ENCODE measurements at places on chromosomes 3 and 15.

DNA sequence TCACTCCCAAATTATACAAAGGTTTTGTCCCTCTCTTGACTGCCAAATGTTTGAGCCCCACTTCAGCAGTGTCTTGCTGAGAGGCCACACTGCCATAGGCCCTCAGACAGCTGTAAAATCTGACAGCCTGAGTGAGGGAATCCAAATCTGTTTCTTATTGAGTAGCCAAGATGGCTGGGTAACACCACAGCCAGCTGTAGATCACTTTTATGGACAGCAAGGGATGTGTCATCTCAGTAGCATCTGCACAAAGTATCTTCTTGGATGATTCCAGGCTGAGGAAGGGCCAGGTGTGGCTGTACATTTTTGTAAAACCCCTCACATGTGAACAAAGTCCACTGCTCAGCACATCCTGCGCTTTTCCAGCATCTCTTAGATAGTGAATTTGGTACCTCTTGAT lies 237.0 kb upstream of the LRTM1 start:
- DNase-seq: no peak

DNA sequence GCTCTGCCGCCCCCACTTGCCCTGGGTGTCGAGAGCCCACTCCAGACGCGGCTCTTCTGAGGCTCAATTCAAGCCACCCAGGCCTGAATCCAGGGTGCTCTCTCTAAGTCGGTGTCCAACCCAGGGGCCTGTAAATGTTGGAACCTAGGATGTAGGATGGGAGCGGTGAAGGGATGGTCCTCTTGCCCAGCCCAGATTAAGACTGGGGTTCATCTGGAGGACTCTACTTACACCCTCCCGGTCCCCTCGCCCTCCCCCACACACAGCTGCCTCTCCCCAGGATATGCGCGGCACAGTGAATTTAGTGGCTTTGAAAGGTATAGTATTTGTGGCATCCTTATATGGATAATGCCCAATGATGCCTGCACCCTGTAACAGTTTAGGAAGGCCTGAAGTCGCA lies 822 bp upstream of the FBN1 start:
- DNase-seq: no peak

GRCh38 chr3:101984356-101984755 lies 135.0 kb downstream of the NFKBIZ start:
- DNase-seq: no peak

DNA sequence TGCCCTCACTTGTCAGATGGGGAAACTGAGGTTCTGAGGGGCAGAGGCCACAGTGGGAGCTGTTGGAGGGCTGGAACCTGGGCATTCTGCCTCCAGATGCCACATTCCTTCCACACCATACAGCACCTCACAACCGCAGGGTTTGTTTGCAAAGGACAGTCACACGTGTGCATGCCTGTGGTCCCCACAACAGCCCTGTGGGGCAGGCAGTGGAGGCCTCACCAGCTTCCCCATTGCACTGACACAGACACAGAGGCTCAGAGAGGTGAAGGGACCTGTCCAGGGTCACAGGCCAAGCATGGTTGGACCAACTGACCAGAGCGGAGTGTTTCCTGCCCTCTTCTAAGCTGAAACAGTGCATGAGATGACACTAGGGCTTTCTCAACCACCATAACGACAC lies 75.2 kb upstream of the SEC13 start:
- no peak for DNase-seq

DNA sequence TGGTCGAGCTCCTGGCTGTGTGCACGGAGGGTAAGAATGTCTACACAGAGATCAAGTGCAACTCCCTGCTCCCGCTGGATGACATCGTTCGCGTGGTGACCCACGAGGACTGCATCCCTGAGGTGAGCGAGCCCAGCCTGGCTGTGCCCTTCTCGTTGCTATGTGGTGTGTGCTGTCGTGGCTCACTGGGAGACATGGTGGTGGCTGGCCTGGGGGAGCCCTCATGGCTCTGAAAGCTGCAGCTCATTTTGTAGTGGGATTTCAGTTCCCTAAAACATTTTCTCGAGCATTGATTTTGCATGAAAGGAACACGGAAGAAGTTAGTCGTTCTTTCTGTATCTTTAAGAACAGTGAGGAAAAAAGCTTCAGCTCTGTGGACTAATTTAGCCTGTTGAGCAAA lies 200.5 kb downstream of the ITPR1 start:
- DNase-seq: no peak

DNA sequence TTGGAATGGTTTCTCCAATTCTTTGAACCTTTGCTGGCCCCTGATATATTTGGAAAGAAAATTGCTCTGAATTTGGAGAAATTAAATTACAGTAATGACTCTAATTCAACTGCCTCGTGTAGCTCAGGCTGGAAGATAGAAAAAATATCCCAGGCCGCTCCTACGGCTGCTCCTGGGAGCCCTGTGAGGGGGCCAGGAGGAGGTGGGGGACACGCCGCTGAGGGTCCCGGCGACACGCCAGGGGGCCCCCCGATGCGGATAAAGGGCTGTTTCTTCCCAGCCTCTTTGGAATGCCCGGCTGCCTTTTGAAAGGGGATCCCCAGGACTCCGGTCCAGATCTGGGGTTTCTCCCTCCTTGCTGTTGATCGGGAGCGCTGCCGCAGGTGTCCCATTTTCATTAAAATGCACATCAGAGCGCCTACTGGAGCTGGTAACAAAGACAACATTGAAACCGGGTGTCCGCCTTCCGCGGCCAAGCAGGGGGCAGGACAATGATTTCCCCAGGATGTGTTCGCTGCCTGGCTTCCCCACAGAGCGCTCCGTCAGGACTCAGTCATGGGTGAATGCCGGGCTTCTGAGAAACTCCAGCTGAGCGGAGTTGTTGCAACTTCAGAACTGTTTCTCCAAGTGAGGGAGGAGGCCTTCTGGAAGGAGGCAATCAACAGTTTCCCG lies 200.1 kb upstream of the KBTBD8 start:
- DNase-seq: peak; percentile 31

DNA sequence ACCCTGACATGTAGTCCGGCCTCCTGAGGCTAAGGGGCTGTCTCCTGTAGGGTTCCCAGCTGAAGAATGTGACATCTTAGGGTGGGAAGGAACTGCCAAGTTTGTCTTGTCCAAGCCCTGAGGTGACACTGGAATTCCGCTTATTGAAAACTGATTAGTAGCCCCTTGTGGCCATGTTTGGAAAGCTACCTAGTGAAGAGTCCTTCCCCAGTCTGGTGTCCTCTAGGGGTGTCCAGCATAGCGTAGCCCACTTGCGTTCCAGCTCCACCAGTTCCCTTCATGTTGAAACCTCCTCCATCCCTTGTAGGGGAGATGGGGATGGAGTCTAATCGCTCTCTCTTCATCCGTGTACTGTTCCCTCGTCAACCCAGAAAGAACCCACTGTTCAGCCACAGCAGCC lies 79.5 kb downstream of the CHDH start:
- DNase-seq: no peak

- no peak for DNase-seq
Measured at GRCh38 chr15:85492406-85492805, 112.0 kb downstream of the AKAP13 start.

DNA sequence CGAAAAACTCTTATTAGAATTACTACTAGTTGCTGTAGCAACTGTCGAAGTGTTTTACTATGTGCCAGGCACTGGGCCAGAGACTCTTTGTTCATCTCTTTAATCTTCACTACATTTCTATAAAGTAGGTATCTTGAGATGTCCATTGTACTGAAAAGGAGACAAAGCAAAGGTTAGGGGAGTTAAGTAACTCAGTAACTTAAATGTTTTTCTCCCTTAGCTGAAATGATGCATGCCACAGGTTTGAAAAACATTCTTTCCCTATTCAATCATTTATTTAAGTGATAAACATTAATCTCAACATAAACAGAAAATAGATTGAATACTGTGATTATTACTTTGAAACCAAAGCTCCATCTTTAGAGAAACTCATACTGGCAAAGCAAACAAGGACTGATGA lies 776.2 kb downstream of the FHIT start:
- no peak for DNase-seq

DNA sequence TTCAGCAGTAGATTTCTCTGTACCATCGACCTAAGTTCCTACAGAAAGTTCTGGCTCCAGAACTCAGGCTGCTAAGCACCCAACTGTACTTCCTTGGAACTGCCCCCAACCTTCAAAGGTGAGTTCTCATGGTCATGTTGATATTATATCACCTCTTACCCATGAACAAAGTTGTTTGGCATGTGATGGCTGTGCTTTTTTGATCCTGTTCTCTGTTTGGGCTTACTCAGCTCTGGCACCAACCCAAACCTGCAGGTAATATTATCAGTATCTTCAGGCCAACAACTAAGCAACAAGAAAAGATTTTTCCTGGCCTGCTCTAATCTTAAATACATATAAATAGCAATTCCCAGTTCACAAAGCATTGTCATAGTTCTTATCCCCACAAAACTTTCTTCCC lies 318.7 kb upstream of the LMCD1 start:
- DNase-seq: no peak

GRCh38 chr3:144039661-144040060 lies 68.0 kb downstream of the DIPK2A start:
- DNase-seq: no peak

- DNase-seq: no peak
Measured at GRCh38 chr3:146843476-146843875, 238.3 kb upstream of the PLSCR5 start.

Measured in left ventricle myocardium inferior (tissue), 1 donor.